ENCODE measurements at places on chromosomes 4 and X.

GRCh38 chr4:37793562-37793961 lies 32.9 kb upstream of the PGM2 start:
- DNase-seq = no peak

DNA sequence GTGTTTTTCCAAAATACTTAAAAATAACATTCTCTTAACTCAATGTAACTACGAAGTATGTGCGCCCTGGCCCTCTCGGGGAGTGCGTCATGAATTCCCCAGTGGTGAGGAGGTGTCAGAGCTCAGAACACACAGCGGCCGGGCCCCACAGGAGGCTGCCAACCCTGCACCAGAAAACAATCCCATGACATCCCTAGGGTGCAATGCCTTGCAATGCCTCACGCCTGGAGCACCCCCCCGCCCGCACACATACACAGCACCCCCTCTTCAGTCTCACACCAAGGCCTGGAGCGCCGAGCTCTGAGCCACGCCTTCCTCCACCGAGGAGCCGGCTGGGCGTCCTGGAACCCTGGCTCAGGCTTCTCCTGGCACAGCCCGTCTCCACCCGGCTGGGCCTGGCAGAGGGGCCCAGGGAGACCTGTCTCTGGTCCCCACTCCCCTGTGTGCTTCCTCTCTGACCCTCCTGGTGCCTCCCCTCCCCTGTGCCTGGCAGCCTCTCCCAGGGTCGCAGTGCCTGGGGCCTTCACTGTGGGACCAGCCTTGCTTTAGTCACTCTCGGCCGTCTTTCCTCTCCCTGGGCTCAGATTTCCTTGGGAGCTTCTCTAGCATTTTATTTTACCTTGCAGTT lies 108.2 kb upstream of the ADRA2C start:
- peak; percentile 72 for DNase-seq

- no peak for DNase-seq
These were observed 11.6 kb upstream of the H2AZ1 start for GRCh38 chr4:99961711-99962110.

DNA sequence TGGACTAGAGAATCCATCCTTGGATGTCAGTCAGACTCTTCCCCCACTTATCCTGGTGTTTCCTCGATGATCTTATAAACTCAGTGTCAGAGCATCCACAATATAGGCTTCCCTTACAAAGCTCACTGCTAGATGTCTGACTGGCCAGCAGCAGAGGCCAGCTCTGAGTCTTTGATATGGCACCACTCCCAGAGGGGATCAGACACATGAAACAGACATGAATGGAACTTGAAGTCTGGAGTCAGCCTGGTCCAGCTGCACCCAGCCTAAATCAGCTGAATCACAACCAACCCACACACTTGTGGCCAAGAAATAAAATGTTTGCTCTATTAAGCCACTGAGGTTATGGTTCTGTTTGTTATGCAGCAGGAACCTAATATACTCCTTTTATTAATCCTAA lies 129.6 kb upstream of the MED14 start:
- no peak for DNase-seq
